Memory B cell (primary cell): ENCODE measurements at places on chromosomes 6 and 20.

- no peak for DNase-seq
Measured at GRCh38 chr20:14928083-14928482, 590.7 kb upstream of the FLRT3 start.

GRCh38 chr6:167699141-167699931 lies 127.4 kb upstream of the AFDN start:
- peak; percentile 47 for DNase-seq

GRCh38 chr20:46507760-46508407 lies 5.5 kb downstream of the ZNF334 start:
- DNase-seq, result no peak

DNA sequence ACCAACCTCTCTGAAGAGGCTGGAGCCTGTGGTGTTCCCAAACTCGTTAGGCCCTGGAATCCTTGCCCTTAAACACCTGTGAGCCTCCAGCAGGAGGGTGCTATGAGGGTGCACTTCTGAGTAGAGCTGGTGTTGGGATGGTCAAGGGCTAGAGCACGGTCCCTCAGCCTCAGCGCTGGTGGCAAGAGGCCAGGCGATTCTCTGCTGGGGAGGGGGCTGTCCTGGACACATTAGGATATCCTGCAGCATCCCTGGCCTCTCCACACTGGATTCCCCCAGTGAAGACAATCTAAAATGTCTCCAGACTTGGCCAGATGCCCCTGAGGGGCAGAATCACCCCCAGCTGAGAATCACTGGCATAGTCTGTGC lies 157.8 kb downstream of the SYCP2 start:
- no peak for DNase-seq

DNA sequence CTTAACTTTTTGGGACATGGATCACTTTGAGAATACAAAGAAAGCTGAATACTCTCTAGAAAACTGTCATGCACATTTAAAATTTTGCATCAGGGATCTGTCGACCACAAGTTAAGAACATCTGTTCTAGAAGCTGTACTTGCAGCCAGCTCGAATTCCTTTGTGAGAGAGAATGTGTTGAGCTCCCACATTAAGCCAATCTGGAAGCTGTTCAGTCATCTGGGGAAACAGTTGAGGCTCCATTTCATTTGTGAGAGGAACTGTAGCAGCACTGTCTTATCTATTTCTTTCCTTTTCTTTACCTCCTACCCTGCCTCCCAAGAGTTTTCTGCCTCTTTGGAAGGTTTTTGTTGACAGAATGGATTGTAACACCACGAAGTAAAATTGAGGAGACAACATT lies 50.8 kb downstream of the KAT14 start:
- DNase-seq, result no peak

- DNase-seq, result no peak
Measured at GRCh38 chr6:163391985-163392384, 22.5 kb upstream of the QKI start.

GRCh38 chr6:3612341-3613041 lies 139.0 kb downstream of the PXDC1 start:
- no peak for DNase-seq

DNA sequence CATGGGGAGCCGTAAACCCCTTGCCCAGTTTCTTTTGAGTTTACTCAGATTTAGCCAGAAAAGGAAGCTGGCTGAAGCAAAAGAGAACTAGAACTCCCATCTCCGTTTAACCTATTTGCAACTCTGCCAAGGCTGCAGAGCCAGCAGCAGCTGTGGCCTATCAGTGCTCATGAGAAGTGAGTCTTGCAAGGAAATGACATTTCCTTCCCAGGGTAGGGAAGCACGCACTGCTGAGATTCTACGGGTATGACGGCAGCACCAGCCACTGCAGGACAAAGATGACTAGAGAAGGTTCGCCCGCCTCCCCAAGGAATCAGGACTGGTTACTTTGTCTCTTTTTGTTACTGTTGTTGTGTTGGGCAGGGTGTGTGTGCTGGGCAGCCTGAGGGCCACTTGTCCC lies 47.6 kb downstream of the PPP1R3G start:
- peak; percentile 31 for DNase-seq

- no peak for DNase-seq
Measured at GRCh38 chr6:4358414-4359107, 223.2 kb upstream of the ECI2 start.
